ENCODE measurements at places on chromosomes 13 and 19. TPM values are rescaled to one million over a fixed set of nuclear protein-coding genes. Genes with fewer than 3 reads are reported as not detected.

DNA sequence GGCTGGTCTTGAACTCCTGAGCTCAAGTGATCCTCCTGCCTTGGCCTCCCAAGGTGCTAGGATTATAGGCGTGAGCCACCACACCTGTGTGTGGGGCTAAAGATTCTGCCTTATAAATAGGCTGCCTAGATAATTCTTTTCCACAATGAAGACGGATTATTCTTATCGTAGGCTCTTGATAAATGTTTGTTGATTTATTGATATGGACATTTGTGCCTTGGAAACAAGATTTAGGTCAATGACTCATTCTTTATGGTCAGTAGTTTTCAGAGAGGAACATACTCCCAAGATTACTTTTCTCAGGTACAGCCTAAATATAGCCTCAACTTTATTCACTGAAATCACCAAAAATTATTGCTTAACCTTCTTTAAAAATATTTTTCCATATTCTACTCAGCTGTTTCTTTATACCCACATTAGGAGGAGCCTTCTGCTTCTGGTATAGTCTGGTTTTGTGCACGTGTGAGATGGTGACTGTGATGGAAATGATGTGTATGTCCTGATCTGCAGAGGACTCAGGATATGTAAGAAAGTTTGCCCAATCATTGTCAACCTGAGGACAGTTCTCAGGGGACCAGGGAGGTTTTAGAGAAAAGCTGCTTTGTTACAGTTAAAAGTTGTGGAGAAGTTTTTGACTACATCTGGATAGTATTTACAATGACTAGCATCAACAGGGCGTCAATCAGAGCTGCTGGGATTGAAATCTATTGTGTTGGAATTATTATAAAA lies 208.9 kb downstream of the DNAJC15 start:
- no peak for DNase-seq

Gene KIR3DL1
- not detected for total RNA-seq

DNA sequence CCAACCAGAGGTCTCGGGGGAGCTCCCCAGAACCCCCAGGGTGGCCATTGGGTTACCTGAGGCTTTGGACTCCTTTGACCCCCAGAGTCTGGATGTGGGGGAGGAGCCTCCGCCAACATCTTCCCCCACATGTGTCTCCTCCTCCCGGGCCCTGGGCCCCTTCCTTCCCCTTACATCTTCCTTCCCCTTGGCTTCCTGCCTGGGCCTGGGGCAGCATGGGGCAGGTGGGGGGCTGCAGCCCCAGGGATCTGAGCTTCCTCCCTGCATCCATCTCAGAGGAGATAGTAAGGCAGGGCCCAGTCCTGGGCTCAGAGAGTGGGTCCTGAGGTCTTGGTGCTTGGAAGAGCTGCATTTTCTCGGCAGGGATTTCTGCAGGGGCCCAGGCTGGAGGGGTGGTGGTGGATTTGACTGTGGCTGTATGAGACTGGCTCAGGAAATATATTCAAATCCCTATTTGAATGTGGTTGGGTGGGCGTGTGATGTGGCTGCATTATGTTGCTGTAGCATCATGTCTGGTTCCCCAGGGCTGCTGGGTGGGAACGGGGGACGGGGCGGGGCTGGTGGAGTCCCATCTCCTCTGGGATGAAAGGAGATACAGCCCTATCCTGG lies 919 bp downstream of the VAV1 start:
- DNase-seq = no peak

Gene HPN
- total RNA-seq = 0.23 TPM

GRCh38 chr19:38726761-38727301 lies 17.4 kb downstream of the CAPN12 start:
- no peak for DNase-seq

Gene ZNF626
- 7.7 TPM for total RNA-seq

GRCh38 chr19:11792942-11793341 lies 5.4 kb upstream of the ZNF491 start:
- no peak for DNase-seq

DNA sequence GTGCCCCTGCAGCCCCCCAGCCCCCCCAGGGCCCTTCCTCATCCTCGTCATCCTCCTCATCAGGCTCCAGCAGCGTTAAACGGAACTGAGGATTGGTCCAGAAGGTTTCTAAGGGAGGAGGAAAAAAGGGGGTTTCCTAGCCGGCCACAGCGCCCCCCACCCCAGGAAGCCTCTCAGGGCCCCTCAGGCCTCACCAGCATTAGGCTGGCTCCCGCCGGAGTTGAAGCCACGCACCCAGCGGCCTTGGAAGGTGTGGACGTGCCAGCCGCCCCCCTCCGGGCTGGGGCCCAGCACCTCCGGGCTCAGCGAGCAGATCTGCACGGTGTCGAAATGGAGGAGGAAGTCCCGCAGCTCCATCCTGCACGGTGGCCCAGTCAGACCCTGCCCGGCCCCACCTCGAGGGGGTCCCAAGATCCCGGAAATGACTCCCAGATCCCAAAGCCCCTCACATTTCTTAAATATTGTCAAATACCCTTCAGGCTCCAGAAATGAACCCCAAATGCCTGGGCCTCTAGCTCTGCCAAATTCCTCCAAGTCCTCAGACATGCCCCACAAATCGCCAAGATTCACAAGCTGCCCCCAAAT lies 6.9 kb downstream of the CAPN12 start:
- no peak for DNase-seq

Gene SERTAD3
- 32.0 TPM for total RNA-seq
